ENCODE measurements at places on chromosomes 5 and 9.

- no peak for DNase-seq
Measured at GRCh38 chr5:61232490-61233050, 70.3 kb upstream of the SMIM15 start.

GRCh38 chr5:108481355-108481931 lies 99.5 kb upstream of the FBXL17 start:
- DNase-seq, result no peak

DNA sequence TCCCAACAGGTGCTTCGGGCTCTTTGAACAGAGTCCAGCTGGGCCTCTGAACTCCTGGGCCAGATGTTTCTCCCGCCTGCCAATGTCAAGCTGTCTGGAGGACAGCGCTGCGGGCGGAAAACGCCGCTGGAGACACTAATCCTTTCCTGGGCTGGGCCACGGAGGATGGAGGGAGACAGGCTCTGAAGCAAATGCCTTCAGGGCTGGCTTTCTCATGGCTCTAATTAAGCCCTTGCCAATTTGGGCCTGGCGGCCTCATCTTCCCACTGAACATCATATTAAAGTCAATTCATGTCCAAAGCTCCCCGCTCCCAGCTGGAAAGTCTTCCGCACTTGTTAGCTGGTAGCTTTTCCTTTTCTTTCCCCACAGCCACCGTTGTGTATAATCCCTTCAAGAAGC lies 72.7 kb downstream of the NTNG2 start:
- DNase-seq, result no peak

- no peak for DNase-seq
Measured at GRCh38 chr5:140131967-140132409, 6.3 kb downstream of the IGIP start.

DNA sequence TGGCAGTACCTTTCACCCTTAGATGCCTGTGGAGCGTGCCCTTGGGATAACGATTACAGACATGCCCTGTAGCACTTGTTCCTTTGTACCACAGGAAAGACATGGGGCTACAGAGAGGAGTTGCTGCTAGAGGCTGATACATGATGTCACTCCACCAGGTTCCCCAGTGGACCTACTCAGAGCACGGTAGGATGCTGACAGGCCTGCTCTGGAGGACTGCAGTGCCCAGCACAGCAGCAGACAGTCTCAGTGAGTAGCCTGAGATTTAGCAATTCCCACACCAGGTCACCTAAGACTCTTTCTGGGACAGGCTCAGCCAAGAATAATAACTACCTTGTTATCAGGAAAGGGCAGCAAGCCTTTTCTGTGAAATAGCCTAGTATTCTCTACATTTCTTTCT lies 28.8 kb downstream of the PDE4D start:
- DNase-seq, result no peak

GRCh38 chr5:38462976-38463633 lies 93.3 kb downstream of the LIFR start:
- no peak for DNase-seq

DNA sequence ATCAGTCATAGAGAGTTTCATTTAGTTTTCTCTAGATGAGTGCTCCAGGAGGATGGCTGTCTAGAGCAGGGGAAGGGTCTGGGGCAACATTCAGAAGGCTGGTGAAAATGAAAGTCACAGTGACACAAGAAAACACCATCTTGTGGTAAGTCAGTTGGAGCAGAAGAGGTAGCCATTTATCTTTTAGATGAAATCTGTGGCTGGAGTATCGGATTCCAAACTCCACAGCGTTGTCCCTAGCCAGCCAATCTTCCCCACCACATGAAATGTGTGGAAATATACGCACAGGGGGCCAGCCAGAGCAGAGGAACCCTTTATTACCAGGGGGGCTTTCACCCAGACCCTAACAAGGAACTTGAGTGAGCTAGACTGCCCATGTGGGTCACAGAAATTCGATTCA lies 15.9 kb upstream of the TNFAIP8 start:
- DNase-seq, result no peak

DNA sequence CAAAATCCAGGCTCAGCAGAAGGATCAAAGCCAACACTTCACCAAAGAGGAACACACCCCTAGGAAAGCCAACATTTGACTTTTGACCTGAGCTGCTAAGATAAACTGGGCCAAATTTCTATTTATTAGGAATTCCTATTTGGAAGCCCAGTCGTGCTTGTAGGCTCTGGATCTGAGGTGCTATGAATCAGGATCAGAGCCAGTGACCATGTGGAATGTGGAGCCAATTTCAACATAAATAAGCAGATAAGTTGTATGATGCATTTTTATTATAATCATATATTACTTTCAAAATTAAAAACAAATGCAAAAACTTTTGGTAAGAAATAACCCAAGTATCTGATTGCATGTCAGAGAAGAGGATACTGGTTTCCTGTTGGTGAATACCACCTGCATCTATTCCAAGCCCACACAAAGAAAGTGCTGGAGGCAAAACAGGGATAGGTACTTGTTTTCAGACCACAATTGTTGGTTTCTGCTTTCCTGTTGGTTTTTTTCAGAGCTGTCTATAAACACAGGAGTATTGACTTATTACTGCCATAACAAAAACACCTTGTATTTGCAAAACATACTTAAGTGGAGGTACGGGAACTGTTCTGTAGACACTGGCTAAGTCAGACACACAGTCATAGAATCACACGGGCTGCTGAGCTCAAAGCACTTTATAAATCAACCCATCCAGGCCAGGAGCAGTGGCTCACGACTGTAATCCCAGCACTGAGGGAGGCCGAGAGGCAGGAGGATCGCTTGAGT lies 52.8 kb downstream of the ARL15 start:
- no peak for DNase-seq

GRCh38 chr5:140042643-140043507 lies at the start of gene NRG2:
NRG2 (minus strand) TSS chr5:140043299.
- DNase-seq, result peak; percentile 74

DNA sequence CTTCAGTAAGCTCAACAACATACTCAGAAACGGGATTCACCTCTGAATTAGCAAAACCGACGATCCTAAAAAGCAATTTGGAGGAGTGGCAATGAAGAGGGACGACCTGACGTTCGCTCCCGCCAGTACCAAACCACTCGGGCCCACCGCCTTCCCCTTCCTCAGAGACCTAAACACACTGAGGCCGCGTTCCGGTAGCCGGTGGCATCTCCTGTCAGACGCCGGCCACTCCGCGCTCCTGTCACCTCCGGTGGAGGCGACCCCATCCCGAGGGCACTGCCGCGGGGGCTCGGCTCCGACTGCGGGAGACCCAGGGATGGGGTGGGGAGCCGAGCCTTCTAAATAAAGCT lies 617 bp downstream of the PPP6C start:
- no peak for DNase-seq

DNA sequence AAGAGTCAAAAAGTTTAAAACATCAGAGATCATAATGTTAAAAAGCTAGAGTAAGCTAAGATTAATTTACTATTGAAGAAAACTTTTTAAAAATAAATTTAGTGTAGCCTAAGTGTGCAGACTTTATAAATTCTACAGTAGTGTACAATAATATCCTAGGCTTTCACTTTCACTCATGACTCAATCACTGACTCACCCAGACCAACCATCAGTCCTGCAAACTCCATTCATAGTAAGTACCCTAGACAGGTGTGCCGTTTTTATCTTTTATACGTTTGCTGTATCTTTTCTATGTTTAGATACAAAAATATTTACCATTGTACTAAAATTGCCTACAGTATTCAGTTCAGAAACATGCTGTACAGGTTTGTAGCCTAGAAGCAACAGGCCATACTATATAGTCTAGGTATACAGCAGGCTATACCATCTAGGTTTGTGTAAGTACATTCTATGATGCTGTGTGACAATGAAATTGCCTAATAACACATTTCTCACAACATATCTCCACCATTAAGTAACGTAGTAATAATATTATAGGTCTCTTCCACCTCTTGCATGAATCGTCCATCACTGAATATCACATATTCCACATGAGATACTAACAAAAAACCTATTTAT lies 59.2 kb downstream of the MEGF9 start:
- DNase-seq, result no peak

DNA sequence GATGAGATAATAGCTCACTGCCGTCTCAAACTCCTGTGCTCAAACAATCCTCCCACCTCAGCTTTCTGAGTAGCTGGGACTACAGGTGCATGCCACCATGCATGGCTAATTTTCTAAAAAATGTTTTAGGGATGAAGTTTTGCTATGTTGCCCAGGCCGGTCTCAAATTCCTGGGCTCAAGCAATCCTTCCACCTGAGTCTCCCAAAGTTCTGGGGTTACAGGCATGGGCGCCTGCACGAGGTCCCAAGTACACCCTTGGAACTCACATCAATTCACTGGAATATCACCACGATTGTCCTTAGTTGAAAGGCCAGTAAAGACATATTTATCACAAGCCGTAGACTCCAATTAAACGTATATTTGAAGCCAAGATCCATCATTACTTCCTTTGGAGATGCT lies 184.6 kb downstream of the IRX1 start:
- no peak for DNase-seq

DNA sequence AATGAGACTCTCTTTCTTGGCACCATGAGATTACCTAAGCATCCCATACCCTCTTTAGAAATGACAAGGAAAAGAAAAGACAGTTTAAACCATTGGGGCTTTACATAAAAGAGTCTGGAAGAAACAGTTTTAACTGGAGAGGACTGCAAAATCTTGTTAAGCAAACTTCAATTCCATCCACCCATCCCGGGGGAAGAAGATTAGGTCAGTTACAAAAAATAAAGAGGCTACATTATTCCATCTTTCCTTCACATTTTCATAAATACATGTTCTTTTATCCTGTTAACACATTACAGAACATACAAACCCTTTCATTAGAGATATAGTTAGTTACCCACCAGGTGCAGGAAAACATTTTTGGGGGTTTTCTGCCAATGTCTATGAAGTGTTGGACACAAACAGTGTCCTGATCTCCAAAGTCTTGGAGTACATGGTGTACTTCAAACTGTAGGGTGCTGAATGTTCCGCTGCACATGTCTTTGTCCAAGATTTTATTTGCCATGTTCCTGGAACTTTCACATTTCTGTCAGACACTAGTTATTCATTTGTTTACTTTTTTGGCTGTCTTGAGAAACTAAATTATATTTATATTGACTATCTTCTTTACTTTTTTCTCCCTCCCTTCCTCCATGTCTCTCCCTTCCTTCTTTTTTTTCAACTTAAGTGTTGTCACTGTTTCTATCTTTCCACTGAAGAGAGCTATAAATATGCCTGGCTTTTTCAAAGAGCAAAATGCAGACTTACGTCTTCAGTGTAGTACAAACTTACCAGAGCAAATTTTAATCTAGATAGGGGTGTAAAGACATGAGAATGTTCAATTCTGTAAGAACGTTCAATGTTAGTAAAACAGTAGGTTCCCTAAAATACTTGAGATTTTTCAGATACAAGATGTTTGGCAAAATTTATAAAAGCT lies 410.9 kb upstream of the PRR16 start:
- no peak for DNase-seq

DNA sequence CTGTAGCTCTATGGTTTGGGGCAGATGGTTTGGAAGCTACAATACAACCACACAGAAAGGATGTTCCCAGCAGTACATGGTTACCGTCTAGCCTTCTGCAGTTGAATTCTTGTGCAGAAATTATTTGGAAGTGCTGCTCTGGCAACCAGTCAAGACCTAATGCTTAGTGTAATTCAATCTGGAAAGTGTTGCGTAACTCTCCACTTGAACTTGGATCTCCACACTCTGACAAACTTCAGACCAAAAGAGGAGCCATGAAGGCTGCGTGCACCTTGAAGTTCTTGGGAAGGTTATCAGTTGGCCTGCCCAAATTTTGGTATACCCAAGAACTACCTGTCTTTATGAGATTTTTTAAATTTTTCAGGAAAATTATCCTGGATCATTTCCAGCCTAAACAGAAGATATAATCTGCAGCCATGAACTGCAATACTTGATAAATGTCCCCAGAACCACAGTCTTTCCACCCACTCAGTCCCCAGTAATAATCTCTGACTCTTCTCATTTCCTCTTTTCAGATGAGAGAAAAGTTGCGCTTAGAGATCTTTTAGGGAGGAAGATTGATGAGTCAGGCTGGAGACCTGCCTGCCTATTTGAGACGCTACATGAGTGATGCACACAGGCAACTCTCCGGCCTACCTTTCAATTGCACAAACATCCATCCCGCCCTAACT lies 159.9 kb downstream of the FANCC start:
- peak; percentile 14 for DNase-seq

DNA sequence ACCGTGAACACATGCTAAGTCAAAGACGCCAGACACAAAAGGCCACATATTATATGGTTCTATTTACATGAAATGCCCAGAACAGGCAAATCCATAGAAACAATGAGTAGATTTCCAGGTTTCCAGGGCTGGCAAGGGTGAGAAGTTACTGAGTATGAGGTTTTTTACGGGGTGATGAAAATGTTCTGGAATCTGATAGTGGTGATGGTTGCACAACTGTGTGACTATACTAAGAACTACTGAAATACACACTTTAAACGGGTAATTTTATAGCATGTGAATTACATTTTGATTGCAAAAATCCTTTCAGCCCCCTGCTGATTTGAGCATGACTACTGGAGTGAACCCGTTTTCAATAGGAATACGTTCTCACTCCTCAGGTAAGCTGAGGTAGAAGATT lies 46.7 kb upstream of the TBC1D9B start:
- no peak for DNase-seq

- DNase-seq, result no peak
Measured at GRCh38 chr9:135993765-135994500, 32.8 kb upstream of the UBAC1 start.

Data from hippocampal formation (tissue), 2 donors.